ENCODE measurements at places on chromosomes 1 and 21.

- peak; percentile 18 for DNase-seq
These were observed 639 bp downstream of the IL20 start for GRCh38 chr1:206866062-206866461.

- no peak for DNase-seq
These were observed 7.2 kb downstream of the WDTC1 start for GRCh38 chr1:27241677-27242076.

DNA sequence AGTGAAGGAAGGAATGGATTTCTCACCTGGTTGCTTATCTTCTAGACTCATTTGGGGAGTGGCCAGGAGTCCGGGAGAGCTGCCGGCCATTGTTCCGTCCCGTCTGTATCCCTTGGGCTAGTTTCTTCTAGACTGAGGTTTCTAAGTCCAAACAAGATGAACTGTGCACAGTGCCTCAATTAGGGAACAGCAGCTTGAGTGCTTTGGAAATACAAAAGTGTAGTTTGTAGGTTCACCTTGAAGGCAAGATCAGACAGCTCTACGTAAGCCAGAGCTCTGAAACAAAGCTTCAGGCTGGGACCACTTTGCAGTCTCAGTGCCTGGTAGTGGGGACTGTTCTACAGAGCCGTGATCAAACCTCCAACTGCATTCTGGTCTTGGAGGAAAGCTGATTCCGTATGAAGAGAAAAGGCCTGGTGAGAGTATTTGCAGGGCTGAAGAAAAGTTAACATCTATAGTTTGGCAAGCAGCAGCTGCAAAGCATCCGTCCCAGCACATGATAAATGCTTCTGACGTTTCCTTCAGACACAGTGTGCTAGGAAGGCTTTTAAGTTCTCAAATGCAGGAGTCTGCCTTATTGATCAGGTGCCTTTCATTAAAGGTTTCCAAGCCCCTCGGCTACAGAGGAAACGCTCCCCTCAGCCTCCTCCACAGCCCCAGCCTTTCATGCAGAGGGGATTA lies 432.8 kb downstream of the KIF26B start:
- no peak for DNase-seq

GRCh38 chr1:98793136-98793535 lies 131.6 kb downstream of the SNX7 start:
- DNase-seq, result no peak

- DNase-seq, result no peak
These were observed 64.6 kb downstream of the UBIAD1 start for GRCh38 chr1:11337580-11338073.

DNA sequence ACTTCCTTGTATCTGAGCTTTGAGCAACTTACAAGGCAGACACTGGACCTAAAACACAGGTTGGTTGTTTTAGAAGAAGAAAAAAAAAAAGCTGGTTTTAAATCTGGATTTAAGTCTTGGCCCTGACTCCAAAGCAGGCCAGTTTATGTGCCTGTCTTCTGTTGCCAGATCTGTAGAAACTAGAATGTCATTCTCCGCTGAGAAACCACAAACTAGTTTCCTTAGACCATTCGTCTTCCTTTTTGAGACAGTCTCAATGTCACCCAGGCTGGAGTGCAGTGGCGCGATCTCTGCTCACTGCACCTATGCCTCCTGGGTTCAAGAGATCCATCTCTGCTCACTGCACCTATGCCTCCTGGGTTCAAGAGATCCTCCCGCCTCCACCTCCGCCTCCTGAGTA lies 33.9 kb downstream of the APP start:
- DNase-seq, result peak; percentile 42

DNA sequence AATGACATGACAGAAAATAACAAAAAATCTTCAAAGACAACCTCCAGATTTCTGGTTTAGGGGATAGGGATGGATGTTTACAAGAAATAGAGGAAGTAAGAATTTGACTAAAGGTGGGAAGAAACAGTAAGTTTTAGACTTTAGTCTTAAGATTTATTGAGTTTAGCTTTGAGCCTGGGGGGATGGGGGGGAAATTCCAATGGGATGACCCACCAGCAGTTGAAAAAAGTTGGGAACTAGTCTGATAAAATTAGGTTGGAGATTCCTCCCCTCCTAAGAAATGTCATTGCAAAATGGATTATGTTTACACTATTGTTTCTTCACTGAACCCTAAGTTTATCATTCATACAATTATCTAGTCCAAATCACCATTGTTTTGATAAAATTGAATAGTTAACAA lies 28.4 kb downstream of the WDR26 start:
- no peak for DNase-seq

DNA sequence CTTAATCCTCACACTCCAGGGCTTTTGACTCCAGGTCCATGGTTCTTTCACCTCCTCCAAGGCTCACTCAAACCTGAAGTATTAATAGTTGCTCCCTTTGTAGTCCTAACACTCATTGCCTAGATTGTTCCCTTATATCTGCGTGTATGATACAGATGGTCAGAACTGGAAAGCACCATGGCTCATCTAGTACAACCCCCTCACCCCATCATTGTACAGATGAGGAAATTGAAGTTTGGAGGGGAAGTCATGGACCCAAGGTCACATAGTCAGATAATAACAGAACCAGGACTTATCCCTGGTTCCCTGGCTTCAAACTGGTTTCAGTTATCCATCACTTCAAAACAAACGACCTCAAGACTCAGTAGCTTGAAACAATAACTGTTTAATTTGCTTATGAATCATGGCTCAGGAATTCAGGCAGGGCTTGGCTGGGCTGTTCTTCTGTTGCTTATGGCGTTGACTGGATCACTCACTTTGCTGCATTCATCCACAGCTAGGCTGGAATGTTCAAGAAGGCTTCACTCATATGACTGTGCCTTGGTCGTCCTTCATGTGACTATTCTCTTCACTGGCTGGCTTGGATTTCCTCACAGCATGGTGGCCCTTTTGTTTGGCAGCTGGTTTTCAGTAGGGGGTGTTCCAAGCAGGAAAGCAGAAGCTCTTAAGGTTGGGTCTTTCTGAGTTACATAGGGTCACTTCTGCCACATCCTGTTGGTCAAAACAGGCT lies 5.0 kb downstream of the NOS1AP start:
- DNase-seq, result no peak

DNA sequence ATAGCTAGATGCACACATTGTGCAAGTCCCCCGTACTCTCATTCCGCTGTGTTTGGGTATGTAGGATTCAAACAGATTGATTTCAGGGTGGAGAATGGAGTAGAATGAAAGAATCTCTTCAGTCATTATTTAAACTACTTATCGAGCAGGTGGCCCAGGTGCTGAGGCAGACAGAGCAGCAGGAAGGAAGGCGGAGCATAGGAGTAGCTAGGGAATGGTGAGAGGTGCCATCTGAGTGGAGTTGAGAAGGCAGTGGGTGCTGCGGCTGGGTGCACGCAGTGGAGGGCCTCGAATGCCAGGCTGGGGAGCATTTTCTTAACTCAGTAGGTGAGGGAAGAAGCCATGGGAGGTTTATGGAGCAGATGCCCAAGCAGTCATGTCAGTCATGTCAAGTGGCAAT lies 45.2 kb upstream of the CD101 start:
- no peak for DNase-seq

GRCh38 chr1:46948629-46949416 lies 7.5 kb upstream of the CYP4A11 start:
- DNase-seq, result no peak

DNA sequence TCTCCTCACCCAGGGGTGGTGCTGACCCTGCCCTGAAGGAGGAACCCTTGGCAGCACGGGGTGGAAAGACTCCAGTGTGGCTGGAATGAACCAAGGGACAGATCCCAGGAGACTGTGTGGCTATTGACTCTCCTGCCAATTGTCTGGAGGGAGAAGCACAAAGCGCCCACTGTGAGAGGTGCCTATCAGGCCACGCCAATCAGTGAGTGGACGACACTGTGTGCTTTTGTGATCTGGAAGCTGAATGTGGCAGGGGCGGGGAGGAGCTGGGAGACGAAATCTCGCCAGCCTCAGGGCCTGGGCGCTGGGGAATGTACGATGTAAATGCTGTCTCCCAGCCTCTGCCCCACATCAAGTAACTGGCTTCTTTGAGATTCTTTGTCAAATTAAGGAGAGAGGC lies 167.1 kb downstream of the ZBTB18 start:
- no peak for DNase-seq

- DNase-seq, result peak; percentile 36
These were observed 504 bp downstream of the SCCPDH start for GRCh38 chr1:246724731-246725095.

- no peak for DNase-seq
These were observed 47.1 kb downstream of the PRDM15 start for GRCh38 chr21:41831866-41832595.

GRCh38 chr1:34763142-34763781 lies 3.7 kb downstream of the GJB4 start:
- DNase-seq, result peak; percentile 50

- no peak for DNase-seq
These were observed 124.2 kb downstream of the KCNN3 start for GRCh38 chr1:154745750-154746425.
